ENCODE measurements at places on chromosomes 16 and 17.

DNA sequence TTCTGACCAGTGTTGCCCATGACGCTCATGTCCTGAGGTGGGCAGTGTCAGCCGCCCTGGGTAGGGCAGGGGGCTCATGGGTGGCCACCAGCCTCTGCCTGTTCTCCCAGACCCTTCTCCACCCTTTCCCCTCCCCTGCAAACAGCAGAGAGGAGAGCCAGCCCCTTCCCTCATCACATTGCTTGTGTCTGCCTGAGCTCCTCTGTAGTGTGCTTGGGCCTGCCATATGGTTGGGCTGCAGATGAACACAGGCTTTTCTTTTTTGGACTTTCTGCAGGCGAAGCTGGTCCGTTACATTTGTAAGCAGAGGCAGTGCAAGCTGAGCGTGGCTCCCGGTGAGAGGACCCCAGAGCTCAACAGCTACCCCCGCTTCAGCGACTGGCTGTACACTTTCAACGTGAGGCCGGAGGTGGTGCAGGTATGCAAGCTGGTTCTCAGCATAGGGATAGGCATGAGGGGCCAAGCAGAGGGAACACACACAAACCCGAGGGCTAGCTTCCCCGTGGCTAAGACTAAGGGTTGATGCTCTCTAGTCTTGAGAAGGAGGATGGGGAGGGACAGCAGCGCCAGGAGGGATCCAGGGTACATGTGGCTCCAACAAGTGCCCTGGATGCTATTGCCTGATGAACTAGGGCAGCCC lies 80.6 kb upstream of the LGALS9 start:
- no peak for DNase-seq

DNA sequence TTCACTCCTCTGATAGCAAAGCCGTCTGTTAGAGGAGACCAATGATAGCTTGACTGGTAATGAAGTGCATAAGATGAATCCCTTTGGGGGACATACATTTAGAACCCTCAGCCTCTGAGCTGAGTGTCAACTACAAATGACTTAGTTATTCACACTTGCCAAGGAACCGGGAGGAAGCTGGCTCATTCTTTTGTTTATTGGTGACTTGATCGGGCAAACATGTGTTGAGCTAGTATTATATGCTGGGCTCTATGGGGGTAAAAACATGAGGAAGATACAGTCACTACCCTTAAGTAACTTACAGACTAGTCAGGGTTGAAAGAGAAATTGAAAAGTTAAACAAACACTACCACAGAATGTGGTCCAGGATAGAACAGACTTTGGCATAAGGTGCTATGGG lies 3.0 kb downstream of the CCL16 start:
- DNase-seq: no peak

DNA sequence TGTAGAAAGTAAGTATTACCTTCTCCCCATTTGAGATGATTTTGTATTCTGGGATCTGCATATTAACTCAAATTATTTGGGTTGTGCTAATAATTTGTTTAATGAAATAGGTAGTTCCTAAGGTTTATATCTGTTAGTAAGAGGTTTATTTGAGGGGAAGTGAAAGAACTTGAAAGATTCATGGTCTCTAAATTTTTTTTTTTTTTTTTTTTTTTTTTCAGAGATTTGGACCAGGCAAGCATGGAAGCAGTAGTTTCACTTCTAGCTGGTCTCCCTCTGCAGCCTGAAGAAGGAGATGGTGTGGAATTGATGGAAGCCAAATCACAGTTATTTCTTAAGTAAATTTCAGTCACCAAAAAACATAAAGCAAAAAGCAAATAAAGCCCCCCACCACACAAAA lies 65.2 kb downstream of the OMG start:
- DNase-seq: no peak

DNA sequence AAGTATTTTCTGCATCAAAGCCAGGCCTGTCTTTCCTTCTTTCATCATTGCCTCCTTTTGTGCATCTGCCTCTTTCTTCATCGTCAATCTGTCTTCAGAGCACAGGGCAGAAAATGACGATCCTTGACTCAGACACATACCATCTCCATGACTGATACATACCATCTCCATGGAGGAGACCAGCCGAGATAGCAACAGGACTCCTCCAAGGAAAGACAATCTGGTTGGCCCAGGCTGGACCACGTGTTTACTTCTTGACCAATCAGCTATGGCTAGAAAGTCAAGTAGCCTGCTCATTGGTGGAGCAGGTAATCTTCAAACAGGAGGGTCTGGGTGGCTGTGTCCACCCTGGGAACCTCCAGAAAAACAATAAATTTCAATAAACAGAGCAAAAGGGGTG lies 164.6 kb downstream of the CPPED1 start:
- peak; percentile 41 for DNase-seq

GRCh38 chr16:69855592-69855991 lies 93.5 kb downstream of the WWP2 start:
- DNase-seq: no peak

GRCh38 chr16:9256196-9256595 lies 164.8 kb downstream of the HAPSTR1 start:
- peak; percentile 12 for DNase-seq

- DNase-seq: no peak
Observed at GRCh38 chr16:89452925-89453324, 37.4 kb downstream of the ANKRD11 start.

DNA sequence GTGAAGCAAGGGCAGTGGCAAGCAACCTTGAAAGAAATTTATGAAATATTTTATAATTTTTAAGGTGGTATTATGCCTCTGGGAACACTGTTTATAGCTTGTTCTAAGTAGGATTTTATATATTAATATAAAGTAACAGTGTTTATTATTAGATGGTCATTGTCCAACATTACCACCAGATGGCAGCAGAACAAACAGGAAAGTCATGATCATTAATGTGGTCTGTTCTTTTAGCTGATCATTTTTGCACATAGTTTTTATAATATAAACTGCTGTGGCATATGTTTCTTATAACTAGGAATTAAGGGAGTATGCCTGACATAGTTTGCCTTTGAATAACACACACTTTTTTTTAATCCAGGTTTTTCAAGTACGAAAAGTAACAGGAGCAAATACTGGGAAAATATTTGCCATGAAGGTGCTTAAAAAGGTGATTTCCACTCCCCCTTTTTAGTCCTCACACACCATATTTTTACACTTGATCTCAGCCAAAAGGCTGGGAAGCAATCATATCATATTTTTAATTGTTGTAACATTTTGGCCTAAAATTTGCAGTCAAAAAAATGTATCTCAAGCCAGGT lies 21.4 kb downstream of the RPS6KB1 start:
- no peak for DNase-seq

All from Caki2 (cell line).